G401 (cell line): ENCODE measurements at places on chromosomes 1 and 21.

GRCh38 chr1:29379443-29380073 is 143.2 kb downstream of the PTPRU start:
- DNase-seq = no peak

DNA sequence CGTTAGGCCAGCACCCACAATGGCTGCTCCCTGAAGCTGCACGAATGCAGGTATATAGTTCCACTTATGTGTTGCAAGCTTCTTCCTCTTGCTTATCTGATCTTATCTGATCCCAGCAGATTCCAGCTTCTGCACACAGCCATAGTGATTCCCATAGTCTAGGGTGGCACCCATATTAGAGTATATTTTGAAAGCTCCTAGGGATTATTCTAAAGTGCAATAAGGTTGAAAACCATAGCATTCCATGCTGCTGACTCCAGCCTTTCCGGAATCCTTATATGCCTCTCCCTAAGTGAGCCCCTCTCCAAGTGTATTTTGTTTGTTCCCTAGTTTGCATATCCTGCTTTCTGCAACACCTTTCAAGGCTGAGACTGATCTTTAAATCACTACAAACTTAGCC is 432.0 kb downstream of the SETD4 start:
- DNase-seq = no peak

DNA sequence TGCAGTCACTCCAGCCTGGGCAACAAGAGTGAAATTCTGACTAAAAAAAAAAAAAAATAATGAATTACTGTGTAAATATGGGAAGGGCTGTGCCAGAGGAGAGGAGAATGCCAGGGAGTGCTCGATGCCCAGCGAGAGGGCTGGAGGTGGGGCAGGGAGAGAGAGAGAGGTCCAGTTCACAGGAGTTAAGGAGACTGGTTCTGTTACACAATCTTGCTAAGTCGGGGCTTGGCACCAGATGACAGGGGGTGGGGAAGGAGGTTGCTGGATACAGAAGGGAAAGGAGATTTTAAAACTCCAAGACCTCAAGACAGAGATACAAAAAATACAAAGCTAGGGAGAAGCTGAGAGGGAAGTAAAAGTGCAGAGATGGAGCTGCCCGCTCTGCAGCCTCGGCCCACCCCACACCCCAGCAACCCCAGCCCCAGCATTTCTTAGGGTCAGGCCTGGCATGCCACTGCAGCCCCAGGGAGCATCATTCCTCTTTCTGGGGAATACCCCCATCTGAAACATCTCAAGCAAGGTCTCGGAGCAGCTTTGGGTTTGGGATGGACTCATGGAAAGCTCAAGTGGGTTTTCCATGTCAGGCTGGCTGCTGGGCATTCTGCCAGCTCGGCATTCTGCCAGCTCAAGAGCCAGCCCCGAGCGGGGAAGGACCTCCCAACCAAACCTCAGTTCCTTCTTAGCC is 991 bp downstream of the SELENBP1 start:
- DNase-seq = peak; percentile 13

DNA sequence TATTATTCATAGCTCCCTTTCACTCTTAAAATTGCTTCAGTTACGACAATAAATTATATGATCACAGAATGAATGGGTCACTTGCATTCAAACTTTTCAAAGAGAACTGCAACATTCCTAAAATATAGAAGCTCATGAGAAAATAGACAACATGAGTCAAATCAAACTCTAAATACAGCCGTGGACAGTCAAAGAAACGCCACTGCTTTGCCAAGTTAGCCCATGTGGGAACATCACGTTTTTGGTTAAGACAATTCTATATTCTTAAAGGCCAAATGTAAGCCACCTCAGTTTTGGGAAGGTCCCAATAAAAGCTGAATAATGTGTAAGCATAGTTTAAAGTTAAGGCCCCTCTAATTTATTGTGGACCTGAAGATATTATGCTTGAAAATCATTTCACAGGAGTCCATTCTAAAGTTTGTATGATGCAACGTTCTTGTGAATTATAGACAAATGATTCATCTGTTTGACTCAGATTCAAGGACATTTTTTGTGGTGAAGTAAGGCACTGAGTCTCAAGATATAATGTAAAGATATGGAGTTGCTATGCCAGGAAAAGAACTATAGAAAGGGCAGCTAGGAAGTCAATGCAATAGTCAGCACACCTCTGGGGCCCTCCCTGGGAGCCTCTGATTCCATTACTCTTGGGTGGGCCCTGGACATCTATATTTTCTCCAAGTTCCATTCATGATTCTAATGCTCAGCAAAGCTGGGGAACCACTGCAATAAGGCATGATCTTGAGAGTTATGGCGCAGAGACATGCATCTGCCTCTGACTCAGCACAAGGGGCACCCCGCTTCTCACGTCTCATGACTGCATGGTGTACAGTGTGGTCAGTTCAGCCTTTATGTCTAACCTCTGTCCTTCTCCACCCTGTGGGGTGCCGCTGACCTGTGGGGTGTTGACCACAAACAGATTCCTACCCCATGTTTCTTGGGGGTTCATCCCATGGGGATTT is 33.9 kb downstream of the ETS2 start:
- no peak for DNase-seq

GRCh38 chr1:230465691-230466090 is 39.6 kb upstream of the PGBD5 start:
- peak; percentile 69 for DNase-seq

- no peak for DNase-seq
Measured at GRCh38 chr1:210129759-210130158, 102.8 kb upstream of the SERTAD4 start.

- DNase-seq = no peak
Measured at GRCh38 chr1:62953633-62954032, 169.7 kb downstream of the ATG4C start.

DNA sequence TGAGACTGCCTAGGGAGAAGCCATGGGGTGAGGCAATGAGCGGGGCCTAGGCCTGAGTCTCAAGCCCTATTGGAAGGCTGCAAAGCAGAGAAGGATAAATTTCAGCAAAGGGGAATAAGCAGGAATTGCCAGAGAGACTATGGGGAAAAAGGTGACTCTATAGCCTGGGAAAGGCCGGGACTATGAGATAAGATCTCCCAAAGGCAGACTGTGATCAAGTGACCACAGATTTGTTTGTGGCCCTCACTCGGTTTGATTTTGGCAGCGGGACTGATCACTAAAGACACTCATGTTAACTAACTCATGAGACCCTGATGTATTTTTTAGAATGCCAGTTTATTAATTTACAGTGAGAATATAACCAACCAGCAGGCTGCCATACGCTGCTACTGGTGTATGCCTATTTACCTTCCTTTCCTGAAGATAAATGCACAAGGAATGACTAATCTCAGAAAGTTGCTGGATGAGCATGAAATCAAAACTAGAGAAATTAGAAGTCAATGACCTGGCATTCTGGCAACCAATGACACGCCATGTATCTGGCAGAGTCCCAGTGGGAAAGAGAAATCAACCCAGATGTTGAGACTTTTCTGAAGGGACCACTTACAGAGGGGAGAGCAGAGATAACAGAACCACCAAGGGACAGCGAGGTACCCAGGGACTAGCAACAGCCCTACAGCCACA is 4.3 kb downstream of the HSF2BP start:
- DNase-seq = no peak

GRCh38 chr1:110616587-110616986 is 10.4 kb upstream of the KCNA2 start:
- DNase-seq = no peak

- peak; percentile 55 for DNase-seq
Measured at GRCh38 chr1:240941701-240942370, 329.9 kb upstream of the GREM2 start.

- DNase-seq = no peak
Measured at GRCh38 chr1:101217148-101217547, 19.7 kb upstream of the S1PR1 start.

DNA sequence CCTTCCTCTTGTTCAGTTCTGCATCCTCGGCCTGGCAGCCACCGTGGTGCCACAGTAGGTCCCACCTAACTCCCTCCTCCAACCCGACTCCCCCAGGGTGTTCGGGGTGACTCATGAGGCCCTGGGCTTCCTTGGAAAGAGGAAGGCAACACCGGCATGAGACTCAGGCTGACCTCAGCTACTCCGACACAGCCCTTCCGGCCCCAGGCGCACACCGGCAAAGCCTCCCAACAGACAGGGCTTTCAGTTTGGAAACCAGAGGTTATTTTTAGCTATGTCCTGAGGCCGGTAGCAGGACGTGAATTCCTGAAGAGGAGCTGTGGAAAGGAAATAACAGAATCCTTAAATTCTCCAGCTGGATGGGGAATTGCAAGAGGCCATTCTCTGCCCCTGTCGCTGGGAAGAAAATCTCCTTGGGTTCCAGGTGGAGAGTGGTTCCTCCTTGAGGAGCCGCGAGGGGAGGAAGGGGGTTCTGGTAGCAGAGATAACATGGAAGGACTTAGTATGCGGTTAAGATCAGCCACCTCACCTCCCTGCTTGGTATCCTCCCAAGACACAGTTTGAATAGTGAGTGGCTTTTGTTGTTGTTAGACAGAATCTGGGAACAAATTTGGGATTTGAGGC is 24.4 kb downstream of the PLXNA2 start:
- DNase-seq = no peak

GRCh38 chr1:226662642-226663326 is 76.3 kb downstream of the ITPKB start:
- DNase-seq = no peak

- no peak for DNase-seq
Measured at GRCh38 chr1:209265301-209265700, 318.2 kb upstream of the CAMK1G start.

DNA sequence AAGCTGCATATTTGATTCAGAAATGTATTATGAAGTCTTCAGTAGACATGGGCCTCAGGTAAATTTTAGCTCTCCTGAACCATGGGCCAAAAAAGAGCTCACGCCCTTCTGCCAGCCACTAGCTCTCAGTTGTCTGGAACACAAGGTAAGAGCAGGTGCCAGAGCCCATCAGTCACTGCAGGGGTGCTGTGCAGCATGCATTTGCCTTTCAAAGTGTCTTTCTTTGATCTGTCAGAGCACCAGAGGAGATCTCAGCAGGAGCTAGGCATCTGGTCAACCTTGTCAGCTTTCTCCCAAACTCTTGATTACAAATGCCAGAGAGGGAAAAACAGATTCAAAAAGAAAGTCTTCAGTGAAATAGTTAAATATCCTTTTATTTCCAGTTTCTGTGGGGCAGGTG is 332.3 kb downstream of the COL11A1 start:
- DNase-seq = no peak

- DNase-seq = no peak
Measured at GRCh38 chr1:248817065-248817464, 8.7 kb downstream of the SH3BP5L start.

GRCh38 chr1:11479375-11479979 is 522 bp downstream of the DISP3 start:
- no peak for DNase-seq

DNA sequence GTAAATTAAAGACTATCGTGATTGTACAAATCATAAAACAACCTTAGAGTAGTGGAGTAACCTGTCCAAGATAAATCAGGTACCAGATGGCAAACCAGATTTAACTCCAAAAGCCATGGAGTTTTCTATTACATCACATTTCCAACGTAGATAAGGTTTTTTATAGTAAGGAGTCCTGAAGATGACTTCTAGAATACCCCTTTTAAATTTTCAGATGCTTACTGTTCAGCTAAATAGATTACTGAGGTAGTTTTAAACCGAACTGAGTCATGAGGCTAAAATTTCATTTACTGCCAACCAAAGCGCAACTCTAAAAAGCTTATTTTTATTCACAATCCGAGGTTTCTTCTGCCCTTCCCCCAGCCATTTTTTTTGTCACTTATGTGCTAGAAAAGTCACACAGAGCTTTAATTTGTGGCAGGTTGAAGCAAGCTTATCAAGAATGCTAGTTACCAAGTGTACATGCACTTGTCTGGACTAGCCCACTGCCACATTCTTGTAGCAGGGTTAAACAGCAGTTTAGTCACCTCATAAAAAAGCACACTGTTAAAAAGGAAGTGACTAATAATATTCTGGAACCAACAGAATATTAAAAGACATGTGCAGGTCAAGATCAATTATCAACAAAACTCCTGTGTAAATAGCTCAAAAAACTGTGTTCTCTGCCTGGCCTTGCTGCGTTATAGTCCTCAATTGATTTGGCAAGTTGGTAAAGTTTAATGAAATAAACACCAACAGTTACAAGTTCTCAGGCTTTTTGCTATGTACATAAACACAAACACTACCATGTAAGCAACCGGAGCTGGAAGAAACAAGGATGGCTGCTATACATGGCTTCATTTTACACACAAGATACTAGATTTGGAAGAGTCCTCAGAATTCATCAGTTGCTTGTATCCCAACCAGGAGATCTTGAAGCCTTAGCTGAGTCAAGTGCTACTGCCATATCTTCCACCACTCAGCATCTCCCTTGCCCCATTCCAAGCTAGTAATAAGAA is 180.3 kb upstream of the DMRTA2 start:
- DNase-seq = peak; percentile 24

GRCh38 chr1:229347528-229347927 is 4.7 kb upstream of the CCSAP start:
- no peak for DNase-seq

GRCh38 chr1:116760996-116761665 is 6.9 kb downstream of the CD2 start:
- no peak for DNase-seq
